ENCODE measurements at places on chromosomes 5 and 9. TPM values are rescaled to one million over a fixed set of nuclear protein-coding genes. Genes with fewer than 3 reads are reported as not detected.

The SPINK1 gene
- total RNA-seq = not detected

The ZNF367 gene
- 0.33 TPM for total RNA-seq

The PARP8 gene
- total RNA-seq = 8.2 TPM

The LVRN gene
- not detected for total RNA-seq

The INSL4 gene
- total RNA-seq = not detected

The PCDHGA6 gene
- 7.4 TPM for total RNA-seq

The PDE8B gene
- total RNA-seq = not detected

The NOXA1 gene
- 0.36 TPM for total RNA-seq

The ADRB2 gene
- total RNA-seq = 0.16 TPM

Measured in fibroblast of the aortic adventitia (primary cell).